ENCODE measurements at places on chromosomes 7 and 10.
A peak's percentile ranks its signal among the peaks of the same experiment; 100 is the strongest.

DNA sequence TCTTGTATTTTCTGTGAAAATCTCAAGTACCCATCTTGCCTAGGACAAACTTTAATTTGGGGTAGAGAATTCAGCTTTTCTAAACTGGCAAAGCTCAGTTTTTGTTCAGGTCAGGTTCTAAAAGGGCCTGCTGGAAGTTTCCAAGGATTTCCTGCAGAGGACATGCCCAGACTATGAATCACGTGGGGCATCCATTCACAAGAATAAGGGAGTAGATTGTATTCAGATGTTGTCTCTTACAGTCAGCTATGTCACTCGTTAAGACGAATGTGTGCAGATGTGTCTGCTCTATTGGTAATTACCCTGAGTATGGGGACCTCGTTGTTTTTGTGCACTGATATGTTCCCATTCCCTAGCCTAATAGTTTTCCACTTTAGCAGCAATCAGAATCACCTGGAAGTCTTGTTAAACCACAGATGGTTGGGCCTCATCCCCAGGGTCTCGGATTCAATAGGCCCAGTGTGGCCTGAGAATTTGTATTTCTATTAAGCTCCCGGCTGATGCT lies 81.0 kb upstream of the ITPRID1 start:
- no peak for DNase-seq

- DNase-seq = no peak
Observed at GRCh38 chr10:99396471-99396870, 34.0 kb downstream of the GOT1 start.

DNA sequence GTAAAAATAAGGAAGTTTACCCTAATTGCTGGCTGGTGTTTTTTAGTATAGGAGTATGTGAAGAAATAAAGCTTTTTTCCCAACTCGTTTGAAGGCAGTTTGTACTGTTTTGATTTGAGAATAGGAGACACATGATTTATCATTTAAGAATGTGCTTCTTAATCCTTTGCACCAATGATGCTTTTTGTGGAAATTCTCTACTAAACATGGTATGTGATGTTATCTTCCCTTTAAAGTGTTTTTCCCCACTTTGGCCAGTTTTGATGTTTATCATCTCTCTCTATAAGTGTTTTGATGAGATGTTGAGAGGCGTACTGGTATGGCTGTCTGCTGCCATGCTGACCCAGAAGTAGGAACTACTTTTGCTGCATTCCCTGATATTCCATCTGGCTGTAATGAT lies 85.1 kb downstream of the SUGCT start:
- no peak for DNase-seq

DNA sequence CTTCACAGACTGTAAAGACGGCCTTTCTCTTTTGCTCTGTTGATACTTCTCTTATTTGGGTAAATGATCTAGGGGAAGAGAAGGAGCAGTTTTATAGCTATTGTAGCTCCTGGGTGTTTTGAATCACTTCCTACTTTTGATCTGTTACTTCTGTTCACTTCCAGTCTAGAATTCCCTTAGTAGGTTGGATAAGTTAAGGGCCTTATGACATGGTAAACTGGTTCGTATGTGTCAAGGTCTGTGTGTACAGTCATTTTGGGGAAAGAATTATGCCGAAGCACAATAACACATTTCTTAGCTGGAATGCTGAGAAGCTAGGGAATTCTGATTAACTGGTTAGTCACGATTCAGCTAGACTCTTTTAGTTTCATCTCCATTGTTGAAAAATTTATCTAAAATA lies 8.1 kb downstream of the DENND10 start:
- no peak for DNase-seq

GRCh38 chr7:121945480-121946236 lies 72.7 kb downstream of the PTPRZ1 start:
- no peak for DNase-seq

DNA sequence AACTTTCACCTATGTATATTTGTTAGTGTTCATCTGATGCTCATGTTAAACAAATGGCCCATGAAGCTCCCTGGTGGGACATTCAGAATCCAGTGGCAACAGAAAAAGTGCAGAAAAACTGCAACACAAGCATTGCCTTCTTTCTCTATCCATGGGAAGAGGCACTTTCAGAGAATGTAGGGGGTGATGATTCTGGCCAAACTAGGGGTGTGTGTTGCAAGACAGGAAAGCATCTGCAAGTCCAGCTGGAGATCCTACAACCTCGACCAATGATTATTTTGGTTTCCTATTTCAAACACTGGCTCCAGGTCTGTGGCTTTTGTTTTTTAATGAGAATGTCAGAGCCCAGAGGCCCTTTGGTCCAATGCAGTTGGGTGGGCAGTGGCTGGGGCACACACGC lies 198.7 kb downstream of the CXCL12 start:
- DNase-seq = no peak

- peak; percentile 19 for DNase-seq
Observed at GRCh38 chr7:48035967-48036478, 680 bp downstream of the C7orf57 start.

DNA sequence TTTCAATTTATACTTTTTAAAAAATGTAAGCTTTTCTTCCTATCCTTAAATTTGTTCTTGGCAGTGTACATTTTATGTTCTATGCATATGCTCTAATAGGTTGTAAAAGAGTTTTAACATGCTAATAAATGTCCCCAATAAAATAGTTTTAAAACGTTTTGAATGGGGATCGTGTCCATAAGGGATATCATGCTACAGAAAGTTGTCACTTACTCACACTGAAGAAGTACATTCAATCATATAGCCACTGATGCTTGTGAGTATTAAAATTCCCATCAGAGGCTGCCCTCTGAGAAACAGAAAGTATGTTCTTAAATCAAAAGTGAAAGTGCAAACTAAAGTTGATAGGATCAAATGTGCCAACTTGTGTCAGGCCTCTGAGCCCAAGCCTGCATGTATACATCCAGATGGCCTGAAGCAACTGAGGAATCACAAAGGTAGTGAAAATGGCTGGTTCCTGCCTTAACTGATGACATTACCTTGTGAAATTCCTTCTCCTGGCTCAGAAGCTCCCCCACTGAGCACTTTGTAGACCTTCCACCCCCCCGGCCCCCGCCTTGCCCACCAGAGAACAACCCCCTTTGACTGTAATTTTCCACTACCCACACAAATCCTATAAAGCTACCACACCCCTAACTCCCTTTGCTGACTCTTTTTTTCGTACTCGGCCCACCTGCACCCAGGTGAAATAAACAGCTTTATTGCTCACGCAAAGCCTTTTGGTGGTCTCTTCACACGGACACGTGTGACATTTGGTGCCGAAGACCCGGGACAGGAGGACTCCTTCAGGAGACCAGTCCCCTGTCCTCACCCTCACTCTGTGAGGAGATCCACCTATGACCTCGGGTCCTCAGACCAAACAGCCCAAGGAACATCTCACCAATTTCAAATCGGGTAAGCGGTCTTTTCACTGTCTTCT lies 877 bp upstream of the NOD1 start:
- DNase-seq = no peak

GRCh38 chr7:155886391-155887173 lies 74.3 kb upstream of the SHH start:
- DNase-seq = no peak

GRCh38 chr10:31650010-31650409 lies 278.6 kb downstream of the ARHGAP12 start:
- DNase-seq = peak; percentile 91

DNA sequence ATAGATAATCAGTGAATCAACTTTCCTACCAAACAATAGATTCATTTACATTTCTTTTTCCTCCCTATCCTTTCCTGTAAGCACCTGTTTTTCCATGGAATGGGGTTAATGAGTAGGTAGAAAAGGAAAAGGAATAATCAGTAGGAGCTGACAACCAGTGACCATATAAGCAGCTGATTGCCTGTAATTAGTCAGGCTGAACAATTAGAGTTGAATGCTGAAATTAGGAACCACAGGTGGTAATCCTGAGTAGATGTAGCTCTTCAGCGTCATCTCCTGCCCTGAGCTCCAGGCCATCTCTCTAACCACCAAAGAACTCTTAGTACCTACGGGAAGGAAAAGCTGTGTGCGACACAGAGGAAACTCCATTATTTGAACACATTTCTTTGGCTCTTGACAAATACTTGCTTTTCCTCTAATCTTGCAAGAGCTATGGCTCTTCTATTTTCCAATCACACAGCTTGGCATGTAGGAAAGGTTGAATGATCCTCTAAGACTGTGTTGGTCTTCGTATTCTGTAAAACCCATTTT lies 63.8 kb downstream of the KLHDC10 start:
- DNase-seq = no peak

- no peak for DNase-seq
Observed at GRCh38 chr7:6179620-6180343, 92.6 kb downstream of the CYTH3 start.

- DNase-seq = no peak
Observed at GRCh38 chr7:28872226-28872625, 85.9 kb downstream of the TRIL start.

DNA sequence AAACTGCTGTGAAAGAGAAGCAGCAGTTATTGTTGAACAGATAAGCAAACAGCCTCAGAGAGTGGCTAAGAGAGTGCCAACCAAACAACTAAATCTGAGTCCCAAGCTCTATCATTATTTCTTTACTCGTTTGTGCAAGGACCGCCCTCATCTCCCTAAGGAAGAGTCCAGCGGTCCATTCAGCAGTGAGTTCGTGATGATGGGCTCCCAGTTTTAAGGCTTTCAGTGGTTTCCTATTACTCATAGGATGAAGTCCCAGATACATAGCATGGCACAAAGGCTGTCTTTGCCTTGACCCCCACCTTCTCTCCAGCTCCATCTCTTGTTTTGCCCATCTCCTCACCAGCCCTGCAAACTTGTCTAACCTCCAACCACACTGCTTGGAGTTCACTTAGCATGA lies 24.3 kb upstream of the PDE1C start:
- DNase-seq = no peak

DNA sequence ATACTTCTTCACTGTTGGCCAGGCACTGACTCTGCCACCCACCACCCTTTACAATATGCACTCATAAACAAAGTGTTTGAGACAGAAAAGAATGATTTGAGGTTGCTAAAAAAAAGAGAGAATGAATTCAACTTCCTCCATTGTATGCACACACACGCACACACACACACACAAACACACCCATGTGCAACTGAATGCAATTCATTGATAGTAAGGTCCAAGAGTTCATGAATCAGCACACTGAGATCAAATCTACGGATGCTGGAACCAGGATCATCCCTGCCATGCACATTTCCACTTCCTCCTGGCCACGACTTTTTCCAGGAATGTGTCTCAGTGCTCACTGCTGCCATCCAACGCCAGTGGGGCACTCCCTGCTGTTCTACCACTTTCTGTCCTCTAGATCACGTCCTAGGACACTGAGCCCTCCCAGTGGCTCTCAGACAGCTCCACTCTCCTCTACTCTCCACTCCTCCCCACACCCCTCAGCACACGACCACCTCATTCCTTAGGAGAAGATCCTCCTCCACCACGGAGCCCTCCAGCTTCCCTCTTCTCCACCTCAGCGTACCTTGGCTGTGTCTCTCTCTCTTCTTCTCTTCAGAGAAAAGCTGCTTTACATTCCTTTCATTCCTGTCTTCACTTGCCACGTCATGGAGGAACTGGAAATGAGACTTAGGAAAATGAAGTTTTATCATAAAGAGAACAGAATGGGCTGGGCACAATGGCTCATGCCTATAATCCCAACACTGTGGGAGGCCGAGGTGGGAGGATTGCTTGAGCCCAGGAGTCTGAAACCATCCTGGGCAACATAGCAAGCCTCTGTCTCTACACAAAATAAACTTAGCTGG lies 12.0 kb upstream of the TMEM213 start:
- DNase-seq = no peak

- no peak for DNase-seq
Observed at GRCh38 chr7:142476077-142476476, 218.2 kb upstream of the PRSS58 start.

DNA sequence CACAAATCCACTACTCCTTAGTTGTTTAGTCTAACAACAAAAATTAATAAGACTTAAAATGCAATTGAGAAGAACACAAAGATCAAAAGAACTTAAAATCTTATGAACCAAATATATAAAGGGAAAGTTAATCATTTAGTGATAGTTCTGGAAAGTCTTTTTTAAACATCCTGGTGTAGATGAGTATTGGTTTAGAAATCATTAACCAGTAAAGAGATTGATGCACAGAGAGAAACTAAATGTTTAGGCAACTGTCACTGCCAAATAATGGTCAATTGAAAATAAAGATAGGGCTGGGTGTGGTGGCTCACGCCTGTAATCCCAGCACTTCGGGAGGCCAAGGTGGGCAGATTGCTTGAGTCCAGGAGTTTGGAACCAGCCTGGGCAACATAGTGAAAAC lies 44.9 kb downstream of the SP8 start:
- DNase-seq = no peak

GRCh38 chr7:22842383-22842941 lies 19.8 kb upstream of the TOMM7 start:
- no peak for DNase-seq

DNA sequence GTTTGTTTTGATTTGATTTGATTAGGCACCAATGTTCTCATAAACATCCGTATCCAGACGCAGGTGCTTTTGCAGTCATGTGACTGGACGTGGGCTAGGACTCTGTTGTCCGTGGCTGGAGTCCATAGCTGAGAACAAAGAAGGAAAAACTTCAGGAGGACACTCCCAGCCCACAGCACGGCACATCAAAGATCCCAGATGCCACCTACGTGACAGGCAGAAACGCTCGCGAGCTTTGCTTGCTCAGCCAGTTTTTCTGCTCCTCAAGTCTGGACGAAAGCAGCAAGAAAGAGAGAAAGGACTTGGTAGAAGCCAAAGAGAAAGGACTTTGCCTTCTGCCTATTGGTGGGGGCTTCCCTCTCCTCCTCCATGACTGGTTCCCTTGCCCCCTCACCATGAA lies 6.9 kb upstream of the ZKSCAN1 start:
- no peak for DNase-seq

- no peak for DNase-seq
Observed at GRCh38 chr7:33592718-33593117, 312.6 kb upstream of the BMPER start.

DNA sequence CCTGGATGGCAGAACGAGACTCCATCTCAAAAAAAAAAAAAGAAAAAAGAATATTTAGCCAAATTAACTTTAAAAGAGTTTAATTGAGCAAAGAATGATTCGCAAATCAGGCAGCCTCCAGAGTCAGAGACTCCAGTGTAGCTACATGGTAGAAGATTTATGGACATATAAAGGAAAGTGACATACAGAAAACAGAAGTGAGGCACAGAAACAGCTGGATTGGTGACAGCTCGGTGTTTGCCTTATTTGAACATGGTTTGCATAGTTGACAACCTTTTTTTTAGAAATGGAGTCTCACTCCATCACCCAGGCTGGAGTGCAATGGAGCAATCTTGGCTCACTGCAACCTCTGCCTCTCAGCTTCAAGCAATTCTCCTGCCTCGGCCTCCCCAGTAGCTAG lies 35.2 kb upstream of the TNS3 start:
- DNase-seq = no peak

Measured in BE2C (cell line).